ENCODE measurements at places on chromosomes 12 and 14.

GRCh38 chr12:45774508-45775162, 45.1 kb downstream of the ARID2 start:
- no peak for DNase-seq

GRCh38 chr14:99749763-99750715, 43.2 kb upstream of the EML1 start:
- no peak for DNase-seq

GRCh38 chr12:98297538-98297937, 217.9 kb upstream of the TMPO start:
- DNase-seq, result no peak

DNA sequence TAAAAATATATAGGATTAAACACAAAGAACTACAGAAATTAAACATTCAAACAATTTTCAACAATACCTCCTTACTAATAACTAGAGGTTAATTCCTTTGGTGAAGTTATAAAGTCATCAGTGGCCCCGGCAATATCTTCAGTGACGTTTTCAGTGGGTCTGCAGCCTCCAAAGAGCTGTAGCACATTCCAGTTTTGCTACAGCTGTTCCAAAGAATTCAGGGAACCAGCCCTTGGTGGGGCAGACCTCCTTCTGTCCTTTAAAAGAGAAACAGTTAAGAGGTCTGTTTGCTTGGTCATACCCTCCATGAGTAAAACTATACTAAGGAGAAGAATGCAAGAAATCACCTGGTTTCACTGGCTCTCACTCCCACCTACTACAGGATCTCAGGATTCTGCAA, 99.2 kb upstream of the ZDHHC17 start:
- no peak for DNase-seq

DNA sequence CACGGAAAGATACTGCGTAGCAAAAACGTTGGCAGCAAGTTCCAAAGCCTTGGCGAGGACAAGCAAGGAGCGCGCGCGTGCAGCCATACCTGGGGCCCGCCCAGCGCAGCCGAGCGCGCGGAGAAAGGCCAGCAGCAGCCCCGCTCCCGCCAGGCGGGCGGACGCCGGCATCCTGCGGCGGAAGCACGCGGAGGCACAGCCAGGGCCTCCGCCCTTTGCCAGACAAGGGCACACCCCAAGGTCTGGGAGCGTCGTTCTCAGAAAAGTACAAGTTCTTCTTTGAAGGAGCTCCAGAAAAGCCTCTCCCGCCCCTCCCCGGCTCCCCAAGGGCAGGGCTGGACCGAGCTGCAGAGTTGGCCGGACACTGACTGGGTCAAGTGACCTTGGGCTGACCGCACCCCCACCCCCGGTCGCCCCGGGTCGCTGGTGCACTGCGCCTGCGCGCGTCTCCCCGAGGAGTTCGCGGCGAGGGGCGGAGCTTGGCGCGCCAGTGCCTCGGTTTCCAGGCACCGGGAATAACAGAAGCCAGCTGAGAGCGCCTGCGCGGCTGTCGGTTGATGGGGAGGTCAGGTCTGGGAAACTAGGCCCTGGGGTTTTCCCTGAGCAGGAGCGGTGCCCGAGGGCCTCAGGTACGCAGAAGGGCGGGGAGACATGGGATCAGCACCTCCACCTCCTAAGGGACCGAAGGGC, at the start of gene ZC2HC1C:
Gene ZC2HC1C, plus strand, starts transcription at position 521 of the 690 bp plus-strand sequence. CDS start 933 bp downstream, outside the sequence.
- DNase-seq, result peak; percentile 16

- no peak for DNase-seq
Measured at GRCh38 chr12:103399986-103400385, 95.8 kb downstream of the C12orf42 start.

DNA sequence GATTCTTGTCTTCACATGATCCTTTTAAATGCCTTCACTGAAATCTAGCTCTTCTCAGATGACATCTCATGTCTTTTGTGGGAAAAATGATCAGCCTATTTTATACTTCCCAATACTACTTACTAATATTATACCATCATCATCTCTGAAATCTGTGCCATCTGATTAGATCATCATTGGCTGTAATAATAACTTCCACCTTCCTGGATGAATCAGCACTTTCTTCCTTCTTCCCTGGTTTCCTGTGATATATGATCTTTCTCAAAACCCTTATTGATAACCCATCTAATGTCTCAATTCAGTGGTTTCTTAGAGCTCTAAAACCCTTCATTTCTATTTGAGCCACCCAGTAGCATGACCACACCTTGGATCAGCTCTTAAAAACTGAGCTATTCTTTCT, 30.9 kb downstream of the GPR137C start:
- no peak for DNase-seq

DNA sequence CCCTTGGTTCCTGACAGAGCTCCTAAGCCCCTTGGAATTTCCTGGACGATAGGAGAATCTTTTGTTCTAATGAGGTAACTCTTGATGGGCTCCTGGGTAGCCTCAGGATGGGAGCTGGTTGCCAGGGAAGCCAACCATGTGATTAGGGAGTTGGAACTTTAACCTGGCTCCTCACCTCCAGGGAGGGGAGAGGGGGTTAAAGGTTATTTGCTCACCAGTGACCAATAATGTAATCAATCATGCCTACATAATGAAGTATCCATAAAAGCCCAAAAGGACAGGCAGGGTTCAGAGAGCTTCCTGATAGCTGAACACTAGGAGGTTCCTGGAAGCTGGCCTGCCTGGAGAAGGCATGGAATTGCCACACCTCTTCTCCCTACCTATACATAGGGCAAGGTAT, 6.2 kb upstream of the CNOT2 start:
- DNase-seq, result no peak

- no peak for DNase-seq
Measured at GRCh38 chr12:62995097-62995496, 60.1 kb upstream of the PPM1H start.

GRCh38 chr14:69644814-69645213, 33.4 kb downstream of the SUSD6 start:
- no peak for DNase-seq

DNA sequence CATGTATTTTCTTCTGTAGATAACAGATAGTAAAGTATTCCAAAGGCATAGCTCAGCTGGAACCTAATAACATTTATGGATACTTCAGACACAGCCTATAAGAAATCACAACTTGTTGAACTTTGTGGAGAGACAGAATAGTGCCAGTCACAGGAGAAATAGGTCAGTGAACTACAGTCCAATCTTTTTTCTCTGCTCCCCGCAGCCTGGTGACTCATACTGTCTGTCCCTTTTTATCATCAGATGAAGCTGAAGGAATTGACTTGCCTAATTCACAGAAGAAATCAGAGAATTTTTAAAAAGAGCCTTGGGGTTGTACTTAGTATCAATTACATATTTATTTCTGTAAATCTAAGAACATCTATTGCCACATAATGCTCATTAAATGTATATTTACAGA, 222.3 kb downstream of the ALG10 start:
- no peak for DNase-seq

- no peak for DNase-seq
Measured at GRCh38 chr12:11497995-11498394, 102.6 kb upstream of the PRB2 start.

GRCh38 chr12:46264057-46264456, 4.8 kb downstream of the SLC38A1 start:
- DNase-seq, result no peak

- no peak for DNase-seq
Measured at GRCh38 chr12:67816269-67816668, 167.7 kb downstream of the DYRK2 start.

GRCh38 chr14:35229084-35229791, 62.9 kb upstream of the PSMA6 start:
- DNase-seq, result no peak

DNA sequence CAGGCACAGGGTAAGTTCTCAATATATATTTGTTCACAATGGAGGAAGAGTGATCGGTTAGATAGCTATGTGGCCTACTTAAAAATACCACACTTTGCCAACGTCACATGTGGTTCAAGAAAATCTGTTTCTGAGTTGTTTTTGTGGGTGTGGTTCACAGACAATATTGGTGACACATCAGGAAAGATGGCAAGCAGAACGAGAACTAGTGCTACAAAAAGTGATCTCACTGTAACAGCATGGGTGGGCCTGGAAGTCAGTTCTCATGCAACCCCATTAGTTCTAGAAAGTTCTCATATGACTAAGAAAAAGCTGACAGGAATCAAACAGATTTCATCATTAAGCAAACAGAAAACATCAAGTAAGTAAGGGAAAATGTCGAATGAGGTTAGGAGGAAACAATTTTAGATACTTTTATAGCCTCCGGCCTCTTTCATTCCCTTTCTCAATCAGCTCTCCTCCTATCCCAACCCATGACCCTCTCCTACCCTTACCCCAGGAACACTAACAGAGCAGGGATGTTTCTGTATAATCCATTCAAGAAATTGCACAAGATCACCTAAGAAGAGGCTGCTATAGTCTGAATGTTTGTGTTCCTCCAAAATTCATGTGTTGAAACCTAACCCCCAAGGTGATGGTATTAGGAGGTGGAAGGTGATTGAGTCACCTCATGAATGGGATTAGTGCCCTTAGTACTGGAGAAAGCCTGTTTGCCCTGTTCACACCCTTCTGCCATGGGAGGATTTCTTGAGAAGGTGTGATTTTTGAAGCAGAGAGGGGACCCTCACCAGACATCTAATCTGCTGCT, 15.5 kb upstream of the NTN4 start:
- no peak for DNase-seq

DNA sequence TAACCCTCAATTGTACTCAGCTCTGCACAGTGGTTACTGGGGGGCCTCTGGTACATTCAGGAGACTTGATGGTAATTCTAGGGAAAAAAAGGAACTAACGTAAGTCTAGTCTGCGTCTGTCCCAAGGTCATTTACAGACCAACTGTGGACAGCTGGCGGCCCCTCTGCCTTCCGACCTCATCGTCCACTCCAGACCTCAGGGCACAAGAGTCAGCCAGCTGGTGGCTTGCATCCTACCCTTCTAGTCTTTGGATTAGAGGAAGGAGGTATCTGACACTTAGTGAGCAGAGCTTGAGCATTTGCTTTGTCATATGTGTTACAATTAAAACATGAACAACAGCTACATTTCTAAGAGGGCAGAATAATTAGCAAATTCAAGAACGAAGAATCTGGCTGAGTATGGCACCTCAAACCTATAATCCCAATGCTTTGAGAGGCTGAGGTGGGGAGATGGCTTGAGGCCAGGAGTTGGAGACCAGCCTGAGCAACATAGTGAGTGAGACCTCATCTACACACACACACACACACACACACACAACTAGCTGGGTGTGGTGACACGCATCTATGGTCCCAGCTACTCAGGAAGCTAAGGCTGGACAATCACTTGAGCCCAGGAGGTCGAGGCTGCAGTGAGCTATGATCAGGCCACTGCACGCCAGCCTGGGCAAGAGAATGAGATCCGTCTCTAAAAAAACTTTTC, 36.5 kb downstream of the SSH1 start:
- DNase-seq, result no peak

DNA sequence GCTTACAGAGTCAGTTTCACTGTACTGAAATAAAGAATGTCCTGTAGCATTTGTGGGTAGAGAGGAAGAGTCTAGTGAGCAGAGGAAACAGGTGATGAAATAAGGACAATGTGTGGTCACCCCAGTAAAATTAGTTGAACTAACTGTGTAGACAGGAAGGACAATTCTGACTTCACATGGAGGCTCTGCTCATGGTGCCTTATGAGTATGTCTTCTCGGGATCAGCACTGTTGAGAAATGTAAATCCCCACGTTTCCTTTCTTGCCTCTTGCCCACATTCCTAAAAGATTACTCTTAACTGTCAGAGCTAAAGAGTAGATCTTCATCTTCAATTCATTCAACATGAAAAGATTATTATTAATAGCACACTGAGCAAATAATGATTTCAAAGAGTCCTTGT, 113.2 kb upstream of the FLRT2 start:
- DNase-seq, result no peak

- DNase-seq, result no peak
Measured at GRCh38 chr12:108845696-108846095, 11.7 kb downstream of the SSH1 start.

DNA sequence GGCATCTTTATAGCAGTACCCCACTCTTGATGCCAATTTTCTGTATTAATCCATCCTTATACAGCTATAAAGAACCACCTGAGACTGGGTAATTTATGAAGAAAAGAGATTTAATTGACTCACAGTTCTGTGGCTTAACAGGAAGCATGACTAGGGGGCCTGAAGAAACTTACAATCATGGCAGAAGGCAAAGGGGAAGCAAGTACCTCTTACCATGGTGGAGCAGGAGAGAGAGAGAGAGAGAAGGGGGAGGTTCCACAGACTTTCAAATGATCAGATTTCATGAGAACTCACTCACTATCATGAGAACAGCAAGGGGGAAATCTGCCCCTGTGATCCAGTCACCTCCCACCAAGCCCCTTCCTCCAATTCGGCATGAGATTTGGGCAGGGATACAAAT, 84.4 kb downstream of the SLC24A4 start:
- no peak for DNase-seq

DNA sequence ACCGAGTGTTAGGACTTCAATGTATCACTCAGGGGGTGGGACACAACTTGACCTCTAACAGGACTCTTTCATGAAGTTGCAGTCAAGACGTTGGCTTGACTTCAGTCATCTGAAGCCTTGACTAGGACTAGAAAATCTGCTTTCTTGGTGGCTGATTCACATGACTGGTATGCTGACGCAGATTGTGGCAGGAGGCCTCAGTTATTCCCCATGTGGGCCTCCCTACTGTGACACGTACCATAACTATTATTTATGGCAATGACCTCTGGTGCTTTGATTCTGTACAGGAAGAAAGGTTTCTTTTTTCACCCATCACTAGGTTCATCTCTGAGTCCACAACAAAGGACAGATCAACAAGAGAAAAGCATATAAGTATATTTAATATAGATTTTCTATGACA, 270.4 kb downstream of the NEDD1 start:
- DNase-seq, result no peak

- no peak for DNase-seq
Measured at GRCh38 chr14:23183479-23183878, at the start of gene SLC7A8. TSS of gene SLC7A8 (minus strand) at chr14:23183660. CDS start at chr14:23182914, 746 bp downstream.

DNA sequence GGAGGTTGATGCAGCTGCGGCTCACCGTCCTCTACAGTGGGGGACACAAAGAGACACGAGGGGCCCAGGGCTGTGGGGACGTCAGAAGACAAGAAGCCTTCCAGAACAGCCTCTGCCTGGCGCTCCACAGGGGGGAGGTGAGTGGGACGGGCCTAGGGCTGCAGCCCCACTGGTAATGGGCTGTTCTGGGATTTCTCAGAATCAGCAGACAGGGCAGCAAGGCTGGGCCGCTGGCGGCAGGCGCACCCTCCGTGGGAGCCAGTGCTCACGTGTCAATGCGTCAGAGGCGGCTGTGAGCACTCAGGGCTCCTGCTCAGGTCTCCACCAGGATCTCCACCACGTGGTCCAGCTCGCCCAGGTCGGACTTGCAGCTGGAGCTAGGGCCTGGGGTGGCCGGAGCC, 10.0 kb downstream of the CDCA4 start:
- no peak for DNase-seq

DNA sequence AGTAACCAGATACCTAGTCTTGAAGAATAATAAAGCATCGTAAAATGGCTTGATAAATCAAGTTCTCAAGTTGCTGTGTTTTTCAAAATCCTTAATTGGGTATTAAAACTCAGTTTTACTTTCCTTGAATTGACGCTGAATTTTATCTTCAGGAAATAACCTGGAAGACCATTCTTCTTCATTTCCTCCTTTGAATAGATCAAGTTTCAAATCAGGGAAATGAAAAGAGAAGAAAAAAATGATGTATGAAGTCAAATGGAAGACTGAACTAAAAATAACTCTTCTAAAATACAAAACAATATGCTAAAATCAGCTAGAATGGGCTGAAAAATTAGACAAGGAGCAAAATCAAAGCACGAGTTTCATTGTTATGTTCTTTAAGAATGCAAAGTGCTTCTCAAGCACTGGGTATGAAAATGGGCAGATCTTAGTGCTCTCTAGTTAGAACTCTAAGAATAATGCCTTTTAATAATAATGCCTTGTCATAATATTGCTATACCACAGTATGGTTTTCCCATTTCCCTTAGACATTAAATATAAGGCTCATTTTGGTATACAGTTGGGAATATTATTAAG, 54.6 kb upstream of the CLEC14A start:
- no peak for DNase-seq
